WTC11 (cell line): ENCODE measurements at places on chromosomes 7 and 10.

DNA sequence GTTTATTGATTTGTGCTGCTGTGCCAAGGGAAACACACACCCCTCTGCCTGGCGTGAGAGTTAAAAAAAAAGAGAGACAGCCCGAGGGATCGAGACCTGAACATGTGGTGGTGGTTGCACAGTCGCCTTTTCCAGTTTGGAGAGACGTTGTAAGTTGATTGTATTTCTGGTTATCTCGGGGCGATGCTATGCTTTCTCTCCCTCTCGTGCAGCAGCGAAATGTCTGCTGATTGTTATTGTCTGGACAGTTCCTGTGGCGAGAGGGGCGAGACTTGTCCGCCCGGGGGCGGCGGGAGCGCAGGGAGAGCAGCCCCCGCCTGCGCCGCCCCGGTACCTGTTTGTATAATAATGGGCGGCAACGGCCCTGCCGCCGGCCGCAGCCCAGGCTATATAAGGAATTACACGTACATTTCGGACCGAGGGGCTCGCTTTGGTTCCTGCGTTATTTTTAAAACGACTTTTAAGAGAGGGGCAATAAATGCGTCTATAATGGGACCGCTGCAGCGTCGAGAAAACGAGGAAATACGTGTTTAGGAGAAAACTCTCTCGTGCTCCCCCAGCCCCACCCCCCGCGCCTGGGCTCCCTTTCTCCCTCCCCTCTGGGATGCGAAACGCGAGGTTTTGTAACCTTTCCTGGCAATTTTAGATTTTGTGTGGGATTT, 1.7 kb downstream of the ZEB1 start:
- peaks cover 13% of the 10 kb centered on the region for H3K4me1 ChIP-seq
- H3K27ac ChIP-seq, result no peak overlapping the region

GRCh38 chr7:33799766-33800165, 105.6 kb upstream of the BMPER start:
- H3K36me3 ChIP-seq, result peaks cover 7% of the 10 kb centered on the region
- H3K27ac ChIP-seq, result no peak overlapping the region
- H3K4me1 ChIP-seq, result peaks cover 6% of the 10 kb centered on the region; the same call in 1 of the 2 replicates

DNA sequence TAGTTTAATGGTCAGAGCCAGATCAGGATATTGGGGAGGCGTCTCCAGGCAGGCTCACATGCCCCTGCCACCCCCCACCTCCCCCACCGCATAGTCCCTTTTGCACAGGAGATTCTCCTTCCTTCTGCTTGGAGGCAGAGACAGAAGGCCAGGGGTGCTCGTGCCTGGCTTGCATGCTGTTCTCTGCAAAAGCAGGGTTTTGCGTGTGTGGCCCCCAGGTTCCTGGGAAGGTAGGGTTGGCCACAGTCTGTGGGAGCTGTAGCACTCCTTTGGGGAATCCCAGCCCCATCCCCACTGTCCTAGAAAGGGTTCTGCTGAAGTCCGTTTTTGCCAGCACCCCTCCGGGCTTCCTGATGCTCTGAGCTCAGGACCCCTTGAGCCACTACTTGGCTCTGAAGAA, 1.9 kb upstream of the TCERG1L start:
- DNase-seq, result no peak
- H3K4me3 ChIP-seq, result no peak overlapping the region
- H3K36me3 ChIP-seq, result peaks cover 43% of the 10 kb centered on the region
- H3K27me3 ChIP-seq, result peaks cover 16% of the 10 kb centered on the region

- no peak overlapping the region for H3K27ac ChIP-seq
- H3K36me3 ChIP-seq, result no peaks in the 10 kb centered on the region
- no peak for DNase-seq
- H3K4me1 ChIP-seq, result peaks cover 5% of the 10 kb centered on the region
- H3K4me3 ChIP-seq, result no peak overlapping the region
Measured at GRCh38 chr7:32314761-32315160, 175.4 kb downstream of the LSM5 start.

DNA sequence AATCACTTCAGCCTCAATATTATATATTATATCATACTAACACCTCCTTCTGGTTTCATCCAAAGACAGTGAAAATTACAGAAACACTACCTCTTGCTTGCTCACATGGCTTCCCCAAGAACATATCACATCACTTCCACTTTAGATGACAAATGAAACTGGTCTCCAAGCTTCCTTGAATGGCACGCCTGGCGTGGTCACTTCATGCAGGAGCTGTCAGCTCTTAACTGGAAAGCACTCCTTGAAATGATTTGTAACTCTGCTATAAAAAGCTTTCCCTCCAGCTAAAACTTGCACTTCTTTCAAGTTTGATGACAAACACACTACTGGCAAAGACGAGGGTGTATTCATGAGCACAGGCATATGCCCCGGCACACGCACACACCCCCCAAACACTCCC, 84.1 kb upstream of the INHBA start:
- H3K27ac ChIP-seq, result no peak overlapping the region
- H3K27me3 ChIP-seq, result no peaks in the 10 kb centered on the region
- no peaks in the 10 kb centered on the region for H3K36me3 ChIP-seq
- no peak for DNase-seq

DNA sequence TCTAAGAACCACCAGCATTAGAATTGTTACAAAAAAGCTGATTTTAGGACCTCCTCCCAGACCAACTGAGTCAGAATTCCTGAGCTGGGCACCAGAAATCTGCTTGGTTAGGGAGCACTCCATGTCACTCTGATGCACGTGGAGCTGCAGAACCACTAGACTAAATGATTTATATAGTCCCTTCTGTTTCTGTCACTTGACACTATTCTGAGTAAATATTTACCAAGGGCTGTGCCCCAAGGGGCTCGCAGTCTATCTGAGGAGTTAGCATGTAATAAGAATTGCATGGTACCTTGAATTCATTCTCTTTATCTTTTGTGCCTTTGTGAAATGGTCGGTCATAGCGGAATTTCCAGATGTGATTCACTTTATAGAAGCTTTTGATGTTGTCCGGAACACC, 196.0 kb upstream of the IMMP2L start:
- peaks cover 16% of the 10 kb centered on the region for H3K4me1 ChIP-seq
- H3K4me3 ChIP-seq, result no peak overlapping the region
- DNase-seq, result no peak

- H3K36me3 ChIP-seq, result peaks cover 14% of the 10 kb centered on the region
- no peaks in the 10 kb centered on the region for H3K27me3 ChIP-seq
- no peak overlapping the region for H3K27ac ChIP-seq
Measured at GRCh38 chr7:51067757-51068156, 248.9 kb downstream of the COBL start.

DNA sequence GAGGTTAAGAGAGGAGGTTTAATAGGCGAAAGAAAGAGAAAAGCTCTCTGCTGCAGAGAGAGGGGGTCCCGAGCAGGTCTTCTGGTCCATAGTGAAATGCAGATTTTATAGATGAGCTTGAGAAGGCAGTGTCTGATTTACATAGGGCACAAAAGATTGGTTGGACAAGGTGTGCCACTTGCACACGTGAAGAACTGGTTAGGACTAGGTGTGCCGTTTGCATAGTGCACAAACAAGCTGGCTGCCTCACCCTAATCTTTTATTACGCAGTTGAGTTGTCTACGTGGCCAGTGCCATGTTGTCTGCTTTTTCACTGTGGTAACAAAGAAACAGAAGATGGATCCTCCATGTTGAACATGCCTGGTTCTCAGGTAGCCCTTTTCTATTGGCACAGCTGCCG, 82.6 kb downstream of the AMPH start:
- DNase-seq, result no peak
- H3K27me3 ChIP-seq, result no peaks in the 10 kb centered on the region
- H3K4me3 ChIP-seq, result no peak overlapping the region
- peaks cover 12% of the 10 kb centered on the region for H3K4me1 ChIP-seq

DNA sequence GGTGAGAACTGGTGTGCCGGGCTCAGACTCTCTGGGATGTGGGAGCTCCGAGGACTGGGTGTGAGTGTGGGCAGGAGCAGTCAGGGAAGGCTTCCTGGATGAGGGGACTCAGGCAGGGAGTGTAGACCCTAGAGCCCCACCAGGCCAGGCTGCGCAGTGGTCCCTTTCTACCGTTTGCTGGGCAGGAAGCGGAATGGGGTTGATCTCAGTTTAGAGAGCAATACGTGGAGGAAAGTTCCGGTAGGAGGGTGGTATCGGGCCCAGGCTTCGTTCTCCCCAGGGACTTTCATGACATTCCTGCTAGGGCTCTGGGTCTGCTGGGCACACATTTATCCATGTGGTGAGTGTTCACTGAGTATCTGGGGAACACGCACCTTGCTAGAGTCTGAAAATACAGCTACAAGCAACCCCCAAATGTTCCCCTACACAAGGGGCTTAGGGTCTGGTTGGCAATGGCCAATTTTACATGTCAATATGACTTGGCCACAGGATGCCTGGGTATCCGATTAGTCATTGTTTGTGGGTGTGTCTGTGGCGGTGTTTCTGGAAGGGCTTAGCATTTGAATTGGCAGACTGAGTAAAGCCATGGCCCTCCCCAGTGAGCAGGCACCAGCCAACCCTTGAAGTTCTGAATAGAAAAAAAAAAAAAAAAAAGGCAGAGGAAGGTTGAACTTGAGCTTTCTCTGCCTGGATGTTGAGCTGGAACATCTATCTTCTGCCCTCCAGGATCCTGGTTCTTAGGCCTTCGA, 20.8 kb downstream of the GHRHR start:
- peak overlapping the region; percentile 51; the same call in 1 of the 2 replicates for H3K27ac ChIP-seq
- H3K27me3 ChIP-seq, result peaks cover 7% of the 10 kb centered on the region
- peak overlapping the region; percentile 67 for H3K4me3 ChIP-seq
- peaks cover 65% of the 10 kb centered on the region for H3K4me1 ChIP-seq
- H3K36me3 ChIP-seq, result no peaks in the 10 kb centered on the region

DNA sequence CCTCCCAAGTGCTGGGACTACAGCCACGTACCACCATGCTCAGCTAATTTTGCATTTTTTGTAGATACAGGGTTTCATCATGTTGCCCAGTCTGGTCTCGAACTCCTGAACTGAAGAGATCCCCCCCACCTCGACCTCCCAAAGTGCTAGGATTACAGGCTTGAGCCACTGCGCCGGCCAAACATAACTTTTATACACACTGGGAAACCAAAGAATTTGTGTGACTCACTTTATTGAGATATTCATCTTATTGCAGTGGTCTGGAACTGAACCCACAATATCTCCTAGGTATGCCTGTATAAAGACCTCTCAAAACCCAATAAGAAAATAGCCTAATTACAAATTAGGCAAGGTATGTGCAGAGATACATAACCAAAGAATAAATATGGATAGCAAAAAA, 182.6 kb upstream of the FEZF1 start:
- H3K27ac ChIP-seq, result no peak overlapping the region
- no peak overlapping the region for H3K4me3 ChIP-seq
- no peak for DNase-seq
- H3K36me3 ChIP-seq, result no peaks in the 10 kb centered on the region
- no peaks in the 10 kb centered on the region for H3K27me3 ChIP-seq
